ENCODE measurements at places on chromosomes 16 and 17. TPM values are rescaled to one million over a fixed set of nuclear protein-coding genes. Genes with fewer than 3 reads are reported as not detected.

SMIM5 gene
- not detected for total RNA-seq

SLC16A13 gene
- total RNA-seq, result 1.4 TPM

ABCC11 gene
- total RNA-seq, result not detected

BTBD17 gene
- total RNA-seq, result not detected

GNG13 gene
- not detected for total RNA-seq

ZFP90 gene
- total RNA-seq, result 11.2 TPM

BCL6B gene
- 57.9 TPM for total RNA-seq

MLKL gene
- 9.6 TPM for total RNA-seq

PGAP6 gene
- 66.6 TPM for total RNA-seq
